ENCODE measurements at places on chromosomes 16 and 17.

DNA sequence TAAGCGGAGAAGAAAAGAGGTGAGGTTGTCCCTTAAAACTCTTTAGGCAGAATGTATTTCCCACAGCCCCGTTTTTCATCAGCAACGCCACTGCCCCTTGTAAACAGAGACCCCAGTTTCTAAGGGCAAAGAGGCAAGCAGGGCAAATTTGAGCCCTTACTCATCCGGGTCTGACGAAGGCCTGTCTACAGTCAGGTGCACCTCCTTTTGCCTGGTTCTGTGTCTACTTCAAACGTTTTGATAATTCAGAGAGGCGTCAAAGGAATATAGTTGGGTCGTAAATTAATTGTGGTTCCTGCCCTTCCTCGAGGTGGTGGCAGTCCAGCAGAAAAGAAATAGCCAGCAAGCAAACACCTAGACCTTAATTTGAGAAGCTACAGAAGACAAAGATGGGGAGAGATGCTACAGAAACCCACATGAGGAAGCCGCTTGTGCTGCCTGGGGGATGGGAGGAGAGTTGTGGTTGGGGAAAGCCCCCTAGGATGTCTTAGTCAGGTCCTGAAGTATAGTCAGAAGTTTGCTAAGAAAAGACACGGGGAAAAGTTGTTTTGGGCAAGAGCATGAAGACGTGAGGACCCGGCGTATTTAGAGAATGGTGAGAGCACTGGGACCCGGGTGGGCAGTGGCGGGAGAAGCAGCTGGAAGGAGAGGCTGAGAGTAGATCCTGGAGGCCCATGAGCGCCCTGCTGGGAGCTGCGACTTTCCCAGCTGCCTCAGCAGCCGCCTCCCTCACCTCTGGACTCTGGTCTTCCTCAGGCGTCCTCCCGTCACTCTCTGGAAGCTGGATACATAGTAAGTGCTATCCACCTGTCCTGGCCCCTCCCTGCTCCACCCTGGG, 2.4 kb downstream of the FBRS start:
- DNase-seq, result no peak

- no peak for DNase-seq
Observed at GRCh38 chr17:31444026-31444425, 52.6 kb downstream of the RAB11FIP4 start.

- DNase-seq, result no peak
Observed at GRCh38 chr17:19733953-19734526, 14.1 kb downstream of the ALDH3A1 start.

GRCh38 chr16:36336-36984, 16.9 kb downstream of the POLR3K start:
- no peak for DNase-seq

DNA sequence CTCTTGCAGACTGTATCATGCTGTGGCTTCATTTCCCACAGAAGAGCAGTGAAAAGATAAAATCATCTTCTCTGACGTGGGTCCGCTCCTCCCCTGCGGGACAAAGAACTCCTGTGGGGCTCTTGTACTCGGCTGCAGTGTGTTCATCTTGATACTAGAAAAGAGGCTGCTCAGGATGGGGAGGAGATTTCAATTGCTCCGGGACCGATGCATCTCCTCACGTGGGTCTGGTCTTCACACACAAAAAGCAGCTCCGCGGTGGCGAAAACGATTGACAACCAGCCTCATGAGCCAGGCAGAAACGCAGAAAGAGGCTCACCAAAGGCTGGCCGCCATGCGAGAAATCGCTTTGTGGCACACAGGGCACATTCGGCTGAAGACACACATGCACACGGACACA, 14.4 kb upstream of the KCNJ18 start:
- DNase-seq, result no peak

GRCh38 chr16:53518550-53519416, 15.8 kb upstream of the AKTIP start:
- peak; percentile 98 for DNase-seq

DNA sequence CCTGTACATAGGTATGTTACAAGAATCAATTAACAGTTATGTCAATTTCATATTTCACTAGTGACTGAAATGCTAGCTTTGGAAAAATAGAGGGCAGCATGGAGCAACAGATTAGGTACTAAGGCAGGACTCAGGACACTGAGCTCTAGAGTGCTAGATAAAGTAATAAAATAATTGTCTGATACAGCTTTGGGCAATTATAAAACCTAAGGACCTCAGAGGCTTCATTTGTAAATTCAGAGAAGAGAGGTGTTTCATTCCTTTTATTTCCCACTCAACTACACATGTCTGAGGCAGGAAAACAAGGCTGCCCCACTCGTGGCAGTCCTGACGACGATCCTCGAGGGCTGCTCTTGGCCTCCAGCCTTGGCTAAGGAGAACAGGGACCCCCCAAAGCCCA, 81.5 kb downstream of the CA4 start:
- no peak for DNase-seq

DNA sequence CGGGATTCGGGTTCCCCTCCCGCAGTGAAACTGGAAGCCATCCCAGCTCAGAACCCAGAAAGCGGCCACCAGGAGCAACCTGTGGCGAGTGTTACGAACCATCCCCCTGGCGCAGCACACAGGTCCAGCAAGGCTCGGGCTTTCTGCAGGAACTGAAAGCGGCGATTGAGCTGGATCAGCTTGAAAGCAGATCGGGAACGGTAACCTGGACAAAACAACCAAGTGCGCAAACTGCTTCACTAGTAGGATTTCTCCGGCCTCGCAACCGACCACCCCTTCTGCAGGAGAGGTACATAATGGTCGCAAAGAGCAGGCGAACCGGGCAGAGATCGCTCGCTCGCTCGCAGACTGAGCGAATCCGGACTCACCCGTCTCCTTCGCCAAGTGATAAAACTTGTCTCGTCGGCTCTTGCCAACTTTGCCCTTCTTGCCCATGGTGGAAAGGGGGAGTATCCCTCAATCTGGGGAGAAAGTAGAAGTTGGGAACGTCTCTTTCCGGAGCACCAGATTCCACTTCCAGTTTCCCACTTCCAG, 696 bp upstream of the PSMC5 start:
- no peak for DNase-seq

DNA sequence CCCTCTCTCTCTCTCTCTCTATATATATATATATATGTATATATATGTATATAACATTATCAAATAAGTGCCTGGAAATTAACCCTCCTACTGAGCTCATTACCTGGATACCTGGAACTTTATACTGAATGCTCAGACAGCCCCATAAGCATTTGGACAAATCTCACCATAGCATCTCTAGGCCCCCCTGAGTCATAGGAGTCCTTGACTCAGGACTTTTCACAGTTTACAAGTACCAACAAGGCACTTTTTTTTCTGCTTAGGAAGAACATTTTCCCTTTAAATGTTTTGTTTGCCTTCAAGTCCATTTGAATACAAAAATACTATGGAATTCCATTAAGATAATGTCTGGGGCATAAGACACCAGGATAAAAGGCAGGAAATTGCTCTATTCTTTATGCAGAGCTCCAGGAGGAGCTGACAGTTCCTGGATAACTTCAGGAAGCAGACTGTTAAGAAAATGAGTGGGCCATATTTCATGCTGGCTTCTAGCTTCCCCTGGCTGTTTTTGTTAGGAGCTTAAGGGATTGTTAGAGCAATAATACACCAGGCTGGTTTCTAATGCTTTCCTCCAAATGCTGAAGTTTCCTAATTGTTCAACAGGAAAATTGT, 171.7 kb upstream of the ASIC2 start:
- DNase-seq, result no peak

DNA sequence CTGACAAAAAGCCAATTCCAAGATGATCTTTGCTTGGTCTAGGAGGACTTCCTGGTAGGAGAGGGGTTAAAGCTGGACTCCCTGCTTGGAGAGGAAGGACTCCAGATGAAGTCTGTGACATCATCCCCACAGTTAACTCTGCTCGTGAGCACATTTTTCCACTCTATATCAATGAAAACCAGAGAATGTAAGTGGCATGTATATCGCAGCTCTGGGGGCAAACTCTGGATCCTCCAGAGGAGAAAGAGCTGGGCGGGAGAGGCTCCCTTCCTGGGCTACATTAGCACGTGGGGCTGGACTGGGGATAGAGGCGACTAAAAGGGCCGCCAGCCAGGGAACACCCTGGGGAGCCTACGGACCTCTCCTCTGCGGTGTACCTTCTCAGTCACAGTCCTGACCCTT, 34.1 kb downstream of the HIC1 start:
- DNase-seq, result no peak

DNA sequence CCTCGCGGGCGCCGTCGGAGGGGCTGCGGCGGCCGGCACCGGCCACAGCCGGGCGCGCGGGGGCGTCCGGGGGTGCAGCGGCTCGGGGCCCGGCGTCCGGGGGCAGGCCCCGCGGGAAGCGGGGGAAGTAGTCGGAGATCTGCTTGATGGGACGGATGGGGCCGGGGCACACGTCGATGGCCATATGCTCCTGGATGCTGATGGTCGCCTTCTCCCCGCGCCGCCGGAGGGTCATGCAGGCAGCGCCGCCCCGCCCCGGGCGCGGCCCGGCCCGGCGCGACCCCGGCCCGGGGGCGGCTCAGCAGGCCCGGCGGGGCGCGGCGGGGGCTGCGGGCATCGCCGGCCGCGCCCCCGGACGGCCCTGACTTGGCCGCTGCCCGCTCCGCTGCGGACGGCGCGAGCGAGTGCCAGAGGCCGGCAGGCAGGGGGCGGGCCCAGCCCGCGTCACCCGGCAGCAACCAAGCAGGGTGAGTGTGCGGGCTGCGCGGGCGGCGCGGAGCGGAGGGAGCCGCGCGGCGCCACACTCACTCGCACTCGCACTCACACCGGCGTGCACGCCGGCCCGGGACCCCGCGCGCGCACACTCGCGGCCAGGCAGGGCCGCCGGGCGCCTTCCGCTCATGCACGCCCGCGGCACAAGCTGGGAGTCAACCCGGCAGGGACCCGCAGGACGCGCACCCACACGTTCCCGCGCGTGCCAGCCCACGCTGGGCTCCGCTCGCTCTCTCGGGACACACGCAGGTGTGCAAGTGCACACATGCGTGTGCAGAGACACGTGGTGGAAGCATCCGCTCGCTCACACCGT, at the start of gene DOC2B:
TSS of gene DOC2B (minus strand) at position 406 of the 805 bp plus-strand sequence. CDS start at position 235, 171 bp downstream.
- DNase-seq, result no peak

All from HT1080 (cell line).